ENCODE measurements at places on chromosomes 2 and 18. TPM values are rescaled to one million over a fixed set of nuclear protein-coding genes. Genes with fewer than 3 reads are reported as not detected.
A peak's percentile ranks its signal among the peaks of the same experiment; 100 is the strongest.

FEV gene
- total RNA-seq: not detected

DSG4 gene
- not detected for total RNA-seq

DNA sequence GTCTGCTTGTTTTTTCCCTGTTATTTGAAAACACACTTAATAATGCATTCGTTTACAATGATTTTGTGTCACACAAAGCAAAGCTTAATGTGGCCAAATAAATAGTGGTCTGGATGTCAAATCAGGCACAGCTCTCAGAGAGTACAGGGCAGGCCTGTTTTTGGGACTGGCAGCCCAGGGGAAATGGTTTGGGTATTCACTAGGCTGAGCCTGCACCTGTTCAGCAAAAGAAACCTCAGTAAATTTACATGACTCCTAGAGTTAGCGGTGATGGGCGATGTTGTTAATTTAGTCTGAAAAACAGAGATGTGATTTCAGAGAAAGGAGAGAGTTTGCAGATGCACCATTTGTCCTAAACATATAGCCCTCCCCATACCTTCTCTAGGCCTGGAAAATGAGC lies 197.1 kb downstream of the ALK start:
- no peak for DNase-seq

HIBCH gene
- total RNA-seq: 23.3 TPM

- DNase-seq: peak; percentile 74
Measured at GRCh38 chr18:623761-624620, 27.2 kb downstream of the CLUL1 start.

- DNase-seq: peak; percentile 60
Measured at GRCh38 chr2:8595428-8595805, 86.4 kb upstream of the ID2 start.

DNA sequence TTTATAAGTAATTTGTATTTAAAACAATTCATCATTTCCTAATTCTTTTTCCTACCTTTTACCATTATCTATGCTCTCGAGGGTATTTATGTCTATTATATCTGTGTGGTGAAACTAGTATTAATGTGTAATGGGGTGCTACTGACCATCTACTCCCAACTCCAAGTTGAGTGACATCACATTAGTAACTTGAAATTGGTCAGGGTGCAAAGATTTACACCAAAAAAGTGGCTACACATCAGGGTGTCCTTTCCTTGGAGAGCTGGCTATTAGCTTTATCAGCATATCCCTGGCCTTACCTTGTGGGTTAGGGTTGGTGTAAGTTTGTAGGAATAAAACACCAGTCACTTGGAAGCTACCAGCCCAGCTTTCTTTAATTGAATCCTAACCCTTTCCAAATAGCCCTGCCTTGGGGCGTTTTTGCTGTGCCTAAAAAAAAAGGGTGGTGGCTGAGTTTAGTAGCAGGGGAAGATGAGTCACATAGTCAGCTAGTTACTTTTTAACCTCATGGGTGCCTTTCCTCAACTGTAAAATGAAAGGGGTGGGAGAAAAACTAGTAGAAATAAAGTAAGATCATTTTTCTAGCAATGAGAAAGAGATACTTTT lies 14.0 kb downstream of the ANXA4 start:
- DNase-seq: no peak

- no peak for DNase-seq
Measured at GRCh38 chr2:84996909-84997308, 25.9 kb downstream of the KCMF1 start.

DNA sequence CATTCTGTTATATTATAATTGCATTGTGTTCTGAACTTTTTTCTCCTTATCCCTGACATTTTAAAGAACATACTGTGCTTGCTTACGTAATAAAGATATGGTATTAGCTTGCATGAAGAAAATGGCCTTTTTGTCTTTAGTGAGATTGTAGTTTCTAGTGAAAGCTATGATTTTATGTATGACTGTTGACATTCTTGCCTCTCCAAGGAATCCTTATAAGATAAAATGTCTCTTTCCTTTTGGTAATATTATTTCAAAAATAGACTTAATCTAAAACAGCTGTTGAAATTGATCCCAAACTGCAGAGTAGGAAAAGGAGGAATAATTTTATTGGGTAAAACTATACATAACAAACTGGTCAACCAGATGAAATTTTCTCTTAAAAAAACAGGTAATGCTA lies 40.8 kb upstream of the CCDC102B start:
- DNase-seq: no peak

DNA sequence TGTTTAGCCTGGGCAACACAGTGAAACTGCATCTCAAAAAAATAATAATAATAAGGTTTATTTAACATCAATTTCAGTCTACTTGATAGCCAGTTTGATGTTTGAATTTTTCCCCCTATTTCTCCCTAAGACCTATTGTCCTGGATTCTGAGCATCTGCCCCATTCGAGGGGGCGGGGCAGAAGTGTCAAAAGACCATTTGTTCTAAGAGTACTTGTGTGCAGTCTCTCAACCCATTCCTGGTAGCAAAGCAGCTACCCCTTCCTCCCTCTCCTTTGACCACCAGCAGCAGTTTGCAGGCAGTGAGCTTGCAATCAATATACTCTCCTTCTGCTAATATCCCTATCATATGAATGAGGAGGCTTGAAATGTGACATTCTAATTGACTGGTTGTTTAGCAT lies 71.9 kb downstream of the VWC2L start:
- no peak for DNase-seq
